Stomach (tissue), 19 donors: ENCODE measurements at places on chromosomes 6 and 20. TPM values are rescaled to one million over a fixed set of nuclear protein-coding genes. Genes with fewer than 3 reads are reported as not detected.

DNA sequence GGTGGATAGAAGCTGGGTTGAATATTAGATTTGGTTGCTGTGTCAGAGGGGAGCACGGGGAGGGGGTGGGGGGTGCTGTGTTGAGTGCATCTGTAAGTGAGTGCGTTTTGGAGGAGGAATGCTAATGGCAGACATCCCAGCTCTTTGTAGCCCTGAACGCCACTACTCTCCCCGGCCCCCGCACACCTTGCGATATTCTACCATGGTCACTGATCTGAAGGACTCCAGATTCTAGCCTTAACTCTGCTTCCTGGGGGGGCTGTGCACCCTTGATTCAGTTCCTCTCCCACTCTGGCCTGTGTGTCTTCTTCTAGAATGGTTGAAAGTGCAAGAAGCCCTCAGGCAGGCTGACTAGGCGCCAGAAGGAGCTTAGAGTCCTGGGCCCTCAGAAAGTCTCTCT lies 7.1 kb downstream of the GLP1R start:
- no peak overlapping the region for H3K27ac ChIP-seq
- peaks cover 3% of the 10 kb centered on the region for H3K4me1 ChIP-seq
- no peaks in the 10 kb centered on the region for H3K27me3 ChIP-seq
- DNase-seq = no peak

- no peaks in the 10 kb centered on the region for H3K4me1 ChIP-seq
- H3K27ac ChIP-seq = no peak overlapping the region
- no peak overlapping the region for H3K4me3 ChIP-seq
- H3K36me3 ChIP-seq = no peaks in the 10 kb centered on the region
Measured at GRCh38 chr6:140653972-140654371, 1279.5 kb upstream of the CITED2 start.

DNA sequence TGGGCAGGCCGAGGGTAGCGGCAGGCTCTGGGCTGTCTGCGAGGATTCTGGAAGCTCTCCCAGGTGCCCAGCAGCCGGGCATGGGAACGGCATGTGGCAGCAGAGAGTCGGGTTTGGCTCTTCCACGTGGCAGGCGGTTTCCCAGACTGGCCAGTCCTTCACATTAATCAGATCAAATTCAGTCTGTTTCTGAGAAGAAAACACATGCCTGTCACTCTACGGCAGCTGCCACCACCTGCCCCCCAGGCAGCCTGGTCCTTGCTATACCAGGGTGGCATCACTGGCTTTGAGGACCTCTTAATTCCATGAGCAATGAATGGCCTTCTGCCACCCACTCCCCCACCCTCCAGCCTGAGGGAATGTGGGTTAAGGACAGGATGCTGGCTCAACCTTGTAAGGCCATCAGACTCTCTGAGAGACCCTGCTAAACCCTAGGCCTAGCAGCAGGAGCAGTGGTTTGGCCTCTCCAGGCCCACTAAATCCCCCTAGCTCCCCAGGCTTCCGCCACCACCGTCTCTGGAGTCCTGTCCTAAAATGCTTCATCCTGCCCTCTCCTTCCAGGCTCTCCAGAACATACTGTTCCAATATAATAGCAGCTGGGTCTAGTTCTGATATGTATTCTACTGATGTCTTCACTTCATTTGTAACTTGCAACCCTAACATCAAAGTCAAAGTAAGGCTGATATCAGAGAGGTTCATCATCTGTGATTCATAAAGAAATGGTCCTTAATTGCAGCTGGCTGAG lies 47.8 kb downstream of the PLCG1 start:
- H3K4me1 ChIP-seq = no peaks in the 10 kb centered on the region
- no peak for DNase-seq
- no peak overlapping the region for H3K27ac ChIP-seq
- peaks cover 33% of the 10 kb centered on the region for H3K36me3 ChIP-seq
- no peak overlapping the region for H3K4me3 ChIP-seq

- DNase-seq = no peak
- H3K4me3 ChIP-seq = no peak overlapping the region
- peaks cover 7% of the 10 kb centered on the region for H3K36me3 ChIP-seq
- peaks cover 11% of the 10 kb centered on the region for H3K4me1 ChIP-seq
- H3K27ac ChIP-seq = no peak overlapping the region
- no peaks in the 10 kb centered on the region for H3K27me3 ChIP-seq
Measured at GRCh38 chr6:12033770-12034169, 21.7 kb downstream of the HIVEP1 start.

SEL1L2 gene
- not detected for total RNA-seq

TMEM244 gene
- total RNA-seq = not detected

SMLR1 gene
- total RNA-seq = not detected

DNA sequence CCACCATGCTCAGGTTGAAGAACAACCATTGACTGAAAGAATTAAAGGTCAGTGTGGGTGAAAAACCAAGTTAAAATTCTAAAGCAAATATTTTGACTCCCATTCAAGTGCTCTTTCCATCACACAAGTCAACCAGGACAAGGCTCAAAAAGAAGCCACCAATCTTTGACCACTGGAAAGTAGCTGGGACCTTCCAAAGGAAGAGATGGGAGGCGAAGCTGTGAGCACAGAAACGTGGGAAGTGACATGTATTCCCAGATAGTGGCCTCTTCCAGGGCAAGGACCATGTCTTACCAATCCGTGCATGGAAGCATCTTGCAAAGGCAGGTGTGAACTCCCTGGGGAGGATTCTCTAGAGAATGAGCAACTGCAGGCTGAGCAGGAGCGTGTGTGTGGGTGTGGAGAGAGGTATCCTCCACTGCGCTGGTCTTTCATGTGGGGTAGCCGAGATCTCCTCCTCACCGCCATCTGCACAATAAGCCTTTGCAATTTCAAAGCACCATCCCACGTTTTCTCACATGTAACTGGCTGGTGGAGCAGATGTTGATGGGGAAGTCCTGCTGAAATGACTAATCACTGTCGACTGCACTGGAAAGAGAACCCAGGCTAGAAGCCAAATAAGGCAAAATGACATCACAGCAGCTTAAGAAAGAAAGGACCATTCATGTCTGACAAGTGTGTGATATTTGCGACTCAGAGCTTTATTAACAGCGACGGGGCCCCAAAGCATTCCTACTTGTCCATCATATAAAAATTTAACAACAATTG lies 189.4 kb upstream of the RREB1 start:
- H3K36me3 ChIP-seq = no peaks in the 10 kb centered on the region
- no peak overlapping the region for H3K4me3 ChIP-seq
- no peaks in the 10 kb centered on the region for H3K27me3 ChIP-seq
- no peak overlapping the region for H3K27ac ChIP-seq

- peaks cover 14% of the 10 kb centered on the region for H3K4me1 ChIP-seq
- H3K4me3 ChIP-seq = no peak overlapping the region
- peak overlapping the region; percentile 57 for H3K27ac ChIP-seq
- H3K36me3 ChIP-seq = no peaks in the 10 kb centered on the region
- DNase-seq = no peak
- no peaks in the 10 kb centered on the region for H3K27me3 ChIP-seq
Measured at GRCh38 chr6:44022296-44022661, 105.0 kb downstream of the MRPL14 start.

DNA sequence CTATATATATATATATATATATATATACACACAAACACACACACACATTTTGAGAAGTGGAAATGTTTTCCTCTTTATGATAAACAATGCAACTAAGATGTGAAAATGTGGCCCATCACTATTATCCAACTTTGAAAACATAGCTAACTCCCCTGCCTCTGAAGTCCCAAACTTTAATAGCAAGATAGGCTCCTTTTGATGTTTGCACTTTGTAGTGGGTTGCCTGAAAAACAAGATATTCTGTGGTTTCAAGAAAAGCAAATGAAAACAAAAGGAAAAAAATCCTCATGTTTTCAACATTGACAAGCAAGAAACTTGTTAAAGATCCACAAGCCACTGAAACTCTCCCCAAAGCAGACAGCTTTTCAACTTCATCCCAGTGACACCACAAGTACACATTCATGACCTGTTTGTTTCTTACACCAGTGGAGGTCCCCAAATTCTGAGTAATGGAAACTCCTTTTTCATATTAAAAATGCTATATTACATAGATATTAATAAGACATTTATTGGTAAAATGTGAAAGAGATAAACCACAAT lies 90.0 kb downstream of the IPCEF1 start:
- H3K4me1 ChIP-seq = no peaks in the 10 kb centered on the region
- no peak for DNase-seq
- H3K36me3 ChIP-seq = no peaks in the 10 kb centered on the region
- no peaks in the 10 kb centered on the region for H3K27me3 ChIP-seq
- H3K27ac ChIP-seq = no peak overlapping the region

CCN6 gene
- total RNA-seq = not detected

DNA sequence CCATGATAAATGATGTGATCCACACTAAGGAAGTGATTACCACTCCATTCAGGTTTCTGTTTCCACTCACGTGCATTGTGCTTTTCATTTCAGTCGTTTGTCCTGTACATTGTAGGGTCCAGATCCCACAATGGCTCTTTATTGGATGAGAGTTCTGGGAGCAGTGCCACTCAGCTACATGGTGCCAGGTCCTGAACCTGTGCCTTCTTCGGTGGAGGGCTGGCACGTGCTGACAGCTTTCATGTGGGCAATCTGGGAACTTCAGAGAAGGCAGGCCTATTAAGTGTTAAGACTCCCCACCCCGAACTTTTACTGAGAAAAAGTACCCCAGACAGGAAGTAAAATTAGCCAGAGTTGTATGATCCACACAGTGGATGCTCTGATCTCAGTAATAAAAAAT lies 255.0 kb downstream of the ESR1 start:
- no peak overlapping the region for H3K27ac ChIP-seq
- no peaks in the 10 kb centered on the region for H3K27me3 ChIP-seq
- no peak overlapping the region for H3K4me3 ChIP-seq
- no peaks in the 10 kb centered on the region for H3K4me1 ChIP-seq

SRMS gene
- total RNA-seq = not detected

DNA sequence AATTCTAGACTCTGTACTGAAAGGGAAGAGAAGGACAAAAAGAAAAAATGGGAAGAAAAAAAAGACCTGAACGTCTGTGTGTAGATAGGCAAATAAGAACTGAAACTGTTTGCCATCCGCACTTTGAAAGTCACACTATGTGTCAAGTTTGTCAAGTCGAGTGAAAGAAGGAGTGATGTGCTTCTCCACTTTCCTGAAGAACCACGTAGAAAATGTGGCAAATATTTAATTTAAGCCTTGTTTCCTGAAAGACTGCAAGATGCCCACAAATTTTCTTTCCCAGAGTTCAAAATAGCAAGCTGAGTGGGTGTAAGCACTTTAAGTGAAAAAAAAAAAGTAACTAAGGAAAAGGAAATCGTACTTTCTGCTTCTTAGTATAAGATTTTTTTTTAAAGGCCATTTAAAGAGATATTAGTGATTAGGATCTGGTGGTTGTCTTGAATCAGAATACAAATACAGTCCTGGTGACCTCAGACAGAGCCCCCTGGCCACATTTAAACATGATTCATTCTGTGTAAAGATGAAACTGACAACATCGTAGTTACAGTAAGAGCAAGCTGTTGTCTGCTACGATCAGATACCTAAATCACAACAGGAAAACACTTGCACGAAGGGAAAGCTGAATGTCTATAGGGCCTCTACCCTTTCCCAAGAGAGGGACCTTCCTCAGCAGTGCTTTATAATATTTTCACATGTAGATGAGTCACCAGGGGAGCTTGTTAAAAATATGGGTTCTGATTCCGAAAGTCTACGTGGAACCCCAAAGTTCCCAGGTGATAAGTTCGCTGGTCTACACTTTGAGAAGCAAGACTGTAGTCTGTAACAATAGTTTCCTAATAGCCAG lies 102.3 kb downstream of the HIVEP2 start:
- no peak for DNase-seq
- peak overlapping the region; percentile 3 for H3K4me3 ChIP-seq
- H3K27ac ChIP-seq = no peak overlapping the region
- no peaks in the 10 kb centered on the region for H3K36me3 ChIP-seq
- no peaks in the 10 kb centered on the region for H3K27me3 ChIP-seq

DNA sequence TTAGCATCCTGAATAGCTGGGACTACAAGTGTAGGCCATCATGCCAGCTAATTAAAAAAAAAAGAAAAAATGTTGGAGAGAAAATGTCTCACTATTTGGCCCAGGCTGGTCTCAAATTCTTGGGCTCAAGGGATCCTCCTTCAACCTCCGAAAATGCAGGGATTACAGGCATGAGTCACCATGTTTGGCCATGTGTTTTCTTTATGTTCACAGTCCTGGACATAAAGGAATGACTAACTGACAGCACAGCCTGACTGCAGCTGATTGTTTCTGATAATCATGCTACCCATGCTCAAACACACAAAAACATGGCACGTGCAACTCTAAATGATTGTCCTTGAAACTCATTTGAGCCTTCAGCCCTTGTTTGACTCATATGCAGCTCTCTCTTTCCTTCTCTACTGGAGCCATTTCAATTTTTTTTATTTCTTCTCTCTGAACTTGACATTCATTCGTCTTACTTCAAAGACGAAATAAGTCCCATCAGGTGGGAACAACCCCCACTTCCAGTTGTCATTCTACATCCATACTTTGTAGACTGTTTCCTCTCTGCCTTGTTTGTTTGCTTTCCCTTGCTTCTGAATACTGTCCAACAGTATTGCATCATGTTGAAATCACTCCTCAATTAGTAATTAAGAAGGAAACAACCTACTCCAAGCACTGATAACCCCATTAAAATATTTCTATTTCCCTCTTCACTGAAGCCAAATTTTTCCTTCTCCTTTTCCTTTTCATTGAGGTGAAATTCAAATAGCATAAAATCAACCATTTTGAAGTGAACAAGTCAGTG lies 413.0 kb downstream of the BMP2 start:
- H3K4me1 ChIP-seq = no peaks in the 10 kb centered on the region
- no peak for DNase-seq
- no peak overlapping the region for H3K27ac ChIP-seq
- no peak overlapping the region for H3K4me3 ChIP-seq

OPRM1 gene
- total RNA-seq = not detected

CNKSR3 gene
- 40.0 TPM for total RNA-seq

- no peaks in the 10 kb centered on the region for H3K4me1 ChIP-seq
- H3K4me3 ChIP-seq = no peak overlapping the region
- H3K36me3 ChIP-seq = no peaks in the 10 kb centered on the region
- H3K27ac ChIP-seq = no peak overlapping the region
- DNase-seq = no peak
Measured at GRCh38 chr6:68677058-68677457, 42.0 kb downstream of the ADGRB3 start.

DNA sequence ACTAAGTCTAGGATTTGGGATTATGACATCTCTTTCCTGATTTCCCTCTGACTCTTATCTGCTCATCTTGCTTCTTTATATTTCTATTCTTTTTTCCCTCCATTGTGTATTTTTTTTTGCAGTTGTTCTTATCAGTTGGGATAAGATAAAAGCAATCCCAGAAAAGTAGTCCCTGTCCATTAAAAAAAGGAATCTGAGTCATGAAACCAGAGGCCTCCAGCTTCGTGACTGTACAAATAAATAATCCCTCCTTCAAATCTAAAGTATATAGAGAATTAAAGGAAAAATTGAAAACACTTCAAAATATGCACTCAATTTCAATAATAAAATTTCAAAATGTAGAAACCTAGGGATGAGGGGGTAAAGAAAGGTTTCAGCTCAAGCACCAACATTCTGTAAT lies 317.8 kb upstream of the NT5E start:
- H3K4me3 ChIP-seq = no peak overlapping the region
- H3K27me3 ChIP-seq = no peaks in the 10 kb centered on the region
- no peak for DNase-seq
- no peaks in the 10 kb centered on the region for H3K36me3 ChIP-seq
- H3K27ac ChIP-seq = no peak overlapping the region
